Brain (organoid and tissue), 16 donors: ENCODE measurements at places on chromosomes 7 and 10.
A peak's percentile ranks its signal among the peaks of the same experiment; 100 is the strongest.

DNA sequence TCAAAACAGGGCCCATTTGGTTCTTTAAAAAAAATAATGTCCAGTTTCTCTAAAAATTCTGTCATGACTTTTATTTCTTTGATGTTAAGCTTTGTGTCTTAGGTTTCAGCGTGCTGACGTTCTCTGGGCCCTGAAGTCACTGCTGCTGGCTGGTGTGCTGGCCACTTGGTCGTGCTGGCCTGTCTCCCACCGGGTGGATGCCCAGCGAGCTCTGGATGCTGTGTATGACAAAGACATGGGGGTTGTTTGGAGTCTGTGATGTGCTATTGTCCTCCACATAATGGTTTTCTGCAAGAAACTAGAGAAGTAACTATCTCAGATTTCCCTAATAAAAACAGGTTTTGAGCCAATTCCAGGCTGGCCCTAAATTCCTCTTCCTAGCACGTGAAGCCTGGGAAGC lies 9.5 kb upstream of the IDI2 start:
- DNase-seq, result no peak

GRCh38 chr7:65979583-65980477 lies 2.2 kb downstream of the GUSB start:
- no peak for DNase-seq

DNA sequence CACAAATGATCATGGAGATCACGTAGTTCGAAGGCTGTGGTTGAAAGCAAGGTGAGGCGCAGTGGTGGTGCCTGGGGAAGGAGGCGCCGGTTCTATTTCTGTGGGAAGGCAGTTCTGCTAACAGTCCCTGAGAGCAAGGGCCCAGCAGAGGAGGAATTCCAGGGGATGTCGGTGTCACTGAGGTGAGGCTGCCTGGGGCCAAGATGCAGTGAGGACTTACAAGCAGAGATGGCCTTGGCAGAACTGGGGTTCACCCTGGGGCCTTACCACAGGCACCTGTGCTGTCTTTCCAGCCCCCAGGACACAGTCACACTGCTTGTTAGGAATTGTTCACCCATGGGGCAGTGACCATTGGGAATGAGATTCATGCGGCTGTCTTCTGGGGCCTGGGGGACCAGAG lies 26.7 kb downstream of the GBX1 start:
- DNase-seq, result no peak

DNA sequence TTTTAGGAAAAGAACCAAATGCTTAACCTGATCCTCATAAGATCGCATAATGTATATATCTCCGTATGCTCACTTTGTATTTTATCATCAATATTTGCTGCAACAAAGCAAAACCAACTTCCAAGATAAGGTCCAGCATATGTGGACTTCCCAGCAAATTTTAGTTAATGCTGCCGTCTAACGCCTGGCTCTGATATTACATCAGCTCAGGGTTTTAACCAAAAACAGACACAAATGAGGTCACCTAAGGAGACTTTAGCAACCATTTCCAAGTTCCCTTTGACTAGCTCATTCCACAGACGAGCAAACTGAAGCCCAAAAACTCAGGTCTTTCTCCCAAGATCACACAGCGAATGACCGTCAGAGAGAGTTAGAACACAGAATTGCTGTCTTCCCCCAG lies 59.4 kb upstream of the UCN3 start:
- no peak for DNase-seq

GRCh38 chr10:43253461-43254198 lies 13.2 kb downstream of the RASGEF1A start:
- no peak for DNase-seq

GRCh38 chr10:77795426-77796055 lies 131.0 kb downstream of the DLG5 start:
- no peak for DNase-seq

GRCh38 chr10:97020452-97021400 lies 165.0 kb downstream of the SLIT1 start:
- peak; percentile 26 for DNase-seq

DNA sequence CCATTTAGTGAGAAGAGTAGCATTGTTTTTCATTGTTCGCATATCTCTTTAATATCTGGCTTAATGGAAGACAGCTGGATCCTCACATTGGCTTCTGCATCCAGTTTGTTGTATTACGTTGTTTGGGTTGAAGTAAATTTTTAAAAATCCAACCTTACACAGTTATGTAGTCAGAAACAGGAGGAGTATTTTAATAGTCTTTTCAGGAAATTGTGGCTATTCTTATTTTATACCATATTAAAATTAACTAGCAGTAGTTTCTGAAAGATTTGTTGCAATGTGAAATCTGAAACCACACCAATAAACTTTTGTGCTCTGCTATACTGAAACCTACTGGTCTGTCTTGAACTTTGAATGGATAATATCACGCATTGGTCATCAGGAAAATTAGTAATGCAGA lies 27.9 kb downstream of the MYPN start:
- no peak for DNase-seq

DNA sequence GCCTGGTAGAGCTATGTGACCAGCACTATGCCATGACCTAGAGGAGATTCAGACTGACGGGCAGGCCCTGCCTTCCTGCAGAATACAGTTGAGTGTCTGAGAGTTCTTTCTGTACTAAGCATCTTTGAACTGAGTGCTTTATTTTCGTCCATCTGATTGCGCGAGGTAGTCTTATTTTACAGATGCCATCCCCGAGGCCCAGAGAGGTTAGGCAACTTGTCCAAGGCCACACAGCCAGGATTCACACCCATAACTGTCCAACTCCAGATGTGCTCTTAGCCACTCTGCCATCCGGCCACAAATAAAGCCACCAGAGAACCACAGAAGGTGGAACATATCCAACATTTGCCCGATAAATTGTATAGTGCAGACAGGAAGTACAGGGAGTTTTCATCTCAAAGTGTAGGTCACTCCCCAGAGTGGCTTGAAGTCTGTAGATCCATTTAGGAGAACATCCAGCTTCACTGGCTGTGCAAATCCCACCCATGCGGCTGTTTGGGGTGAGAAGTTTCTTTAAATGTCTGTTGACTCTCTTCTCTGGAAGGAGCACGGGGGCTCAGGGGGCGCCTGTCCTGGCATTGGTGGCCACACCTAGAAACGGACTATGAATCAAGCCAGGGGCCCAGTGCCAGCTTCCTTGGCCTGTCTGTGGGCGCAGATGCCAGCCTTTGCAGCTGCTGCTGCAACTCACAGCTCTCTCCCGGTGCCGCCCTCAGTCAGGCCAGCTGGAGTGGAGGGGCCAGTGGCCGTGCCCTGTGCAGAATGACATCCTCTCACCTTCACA lies 11.1 kb downstream of the CHST3 start:
- peak; percentile 78 for DNase-seq

DNA sequence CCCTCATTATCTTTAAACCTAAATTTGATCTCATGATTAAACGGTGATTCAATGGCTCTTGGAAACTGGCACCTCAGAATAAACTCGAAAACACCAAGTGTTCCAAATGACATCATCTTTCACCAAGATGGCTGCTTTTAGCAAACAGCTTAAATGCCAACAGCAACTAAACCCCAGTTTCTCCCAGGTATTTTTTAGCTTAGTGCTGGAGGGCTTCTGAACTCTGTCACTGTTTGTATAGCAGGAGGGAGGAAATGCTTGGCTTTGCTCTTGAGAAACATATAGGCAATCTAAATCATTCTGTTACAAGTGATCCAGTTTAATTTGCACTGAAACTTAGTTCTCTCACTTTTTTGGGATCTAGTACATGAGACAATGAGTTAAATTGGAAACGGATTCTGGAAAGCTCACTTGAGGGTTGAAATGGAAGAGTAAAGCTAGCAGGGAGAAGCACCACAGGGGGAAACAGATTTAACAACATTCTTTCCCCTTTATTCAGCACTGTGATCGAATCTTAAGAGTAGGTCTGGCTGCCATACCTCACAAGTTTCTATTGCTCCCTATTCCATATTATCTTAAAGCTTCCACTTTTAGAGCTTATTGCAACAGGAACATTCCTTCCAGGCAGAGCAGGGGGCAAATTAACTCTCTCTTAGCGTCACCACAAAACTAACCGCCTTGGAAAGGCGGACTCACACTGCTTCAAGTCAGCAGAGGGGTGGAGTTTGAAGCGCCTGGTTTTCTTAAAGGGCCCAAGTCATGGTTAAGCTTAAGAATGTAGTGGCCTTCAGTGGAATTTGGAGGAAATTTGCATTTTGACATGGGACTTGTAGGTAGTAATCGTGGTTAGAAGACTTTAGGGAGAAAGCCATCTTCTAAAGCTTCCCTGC lies 1.8 kb upstream of the CCDC6 start:
- peak; percentile 80 for DNase-seq
